ENCODE measurements at places on chromosomes 6 and 20.

- DNase-seq = no peak
Measured at GRCh38 chr20:43909211-43909610, 5.4 kb upstream of the TOX2 start.

- no peak for DNase-seq
Measured at GRCh38 chr20:2397595-2398145, 17.0 kb downstream of the TGM6 start.

- no peak for DNase-seq
Measured at GRCh38 chr6:101516578-101516977, 123.1 kb downstream of the GRIK2 start.

DNA sequence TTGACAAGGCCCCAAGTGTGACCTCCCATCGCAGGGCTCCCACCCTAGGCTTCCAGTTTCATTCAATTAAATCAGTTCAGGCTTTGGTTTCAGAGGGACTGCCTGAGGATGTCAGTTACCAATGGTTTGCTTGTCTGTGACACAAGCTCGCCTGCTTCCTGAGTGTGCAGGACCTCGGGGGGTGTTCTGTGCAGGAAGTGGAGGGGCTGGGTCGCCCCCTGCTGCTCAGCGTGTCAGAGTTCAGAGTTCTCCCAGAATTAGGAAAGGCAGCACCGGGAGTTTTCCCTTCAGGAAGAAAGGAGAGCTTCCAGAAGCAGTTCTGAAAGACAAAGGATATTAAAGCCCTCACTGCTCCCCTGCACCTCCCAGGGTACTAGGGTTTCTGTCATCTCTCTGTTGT, 50.8 kb upstream of the TGM3 start:
- no peak for DNase-seq

DNA sequence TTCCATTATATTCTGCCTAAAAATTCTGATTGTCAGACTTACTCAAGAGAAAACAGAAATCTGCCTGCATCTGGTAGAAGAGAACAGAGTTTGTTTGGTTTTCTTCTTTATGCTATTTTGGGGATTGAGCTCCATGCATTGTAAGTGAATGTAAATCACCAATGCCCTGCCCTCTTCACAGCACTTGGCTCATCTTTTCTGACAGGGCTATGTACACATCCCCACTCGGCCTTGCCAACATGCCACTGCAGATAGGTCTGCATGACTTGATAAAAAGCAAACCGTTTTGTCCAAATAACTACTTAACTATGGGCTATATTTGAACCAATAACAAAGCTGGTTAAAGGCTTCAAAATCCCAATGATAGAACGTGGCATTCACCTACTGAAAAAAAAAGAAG, 117.7 kb downstream of the IBTK start:
- no peak for DNase-seq

GRCh38 chr6:32176476-32177182, 745 bp upstream of the AGPAT1 start:
- no peak for DNase-seq

- DNase-seq = no peak
Measured at GRCh38 chr6:153677522-153677921, 361.5 kb upstream of the OPRM1 start.

DNA sequence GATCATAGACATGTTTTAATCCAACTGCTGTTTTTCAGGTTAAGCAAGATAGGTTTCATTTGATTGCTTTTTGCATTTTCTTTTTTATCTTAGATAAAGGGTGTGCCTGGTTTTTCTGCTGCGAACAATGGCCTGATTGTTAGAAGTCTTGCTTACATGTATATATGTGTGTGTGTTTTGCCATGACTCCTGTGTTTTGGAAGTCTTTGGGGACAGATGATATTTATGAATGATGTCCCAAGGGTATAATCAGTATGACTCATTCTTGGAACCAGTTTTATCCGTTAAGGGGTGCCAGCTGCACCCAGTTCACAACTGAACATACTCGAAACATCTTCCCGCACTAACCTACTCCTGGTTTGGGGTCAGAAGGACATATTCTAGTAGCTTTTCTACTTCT, 230.1 kb upstream of the SUPT3H start:
- no peak for DNase-seq
